Activated CD4-positive, alpha-beta T cell treated with anti-CD3 and anti-CD28 coated beads for 24 hours (primary cell): ENCODE measurements at places on chromosomes 5 and 9.
A peak's percentile ranks its signal among the peaks of the same experiment; 100 is the strongest.

- no peak for DNase-seq
Observed at GRCh38 chr9:24459953-24460352, 85.7 kb downstream of the IZUMO3 start.

GRCh38 chr5:25641124-25641523 is 996.3 kb upstream of the CDH10 start:
- no peak for DNase-seq

DNA sequence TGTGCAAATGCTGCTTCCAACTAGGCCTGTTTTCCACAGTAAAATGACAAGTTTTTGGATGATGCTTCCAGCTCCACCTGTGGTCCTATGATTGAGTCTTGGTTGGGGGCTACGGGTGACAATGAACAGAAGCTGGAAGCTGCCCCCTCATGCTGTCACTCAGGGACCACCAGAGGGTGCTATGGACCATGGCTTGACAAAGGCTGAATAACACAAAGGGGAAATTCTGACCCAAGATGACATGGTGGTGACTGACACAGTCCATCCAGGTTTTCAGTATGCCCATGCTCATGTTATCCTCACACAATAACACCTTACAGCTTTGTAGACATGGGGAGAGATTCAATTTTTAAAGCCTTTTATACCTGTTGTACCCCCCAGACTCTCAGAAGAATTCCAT is 23.9 kb upstream of the SAP30L start:
- DNase-seq = no peak

GRCh38 chr5:160743027-160743426 is 109.0 kb downstream of the ATP10B start:
- DNase-seq = no peak

DNA sequence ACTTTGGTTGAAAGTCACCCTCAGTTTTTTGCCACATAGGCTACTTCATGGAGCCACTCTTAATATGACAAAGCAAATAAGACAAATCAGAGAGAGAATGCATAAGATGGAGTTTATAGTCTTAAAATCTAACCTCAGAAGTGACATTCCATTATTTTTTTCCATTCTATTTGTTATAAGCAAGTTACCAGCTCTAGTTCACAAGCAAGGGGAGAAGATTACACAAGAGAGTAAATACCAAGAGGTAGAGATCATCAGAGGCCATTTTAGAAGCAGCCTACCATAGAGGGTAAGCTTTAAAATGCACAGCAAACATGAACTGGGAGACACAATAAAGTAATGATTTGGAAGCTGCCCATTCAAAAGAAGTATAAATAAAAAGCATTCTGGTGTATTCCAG is 651.3 kb upstream of the MEF2C start:
- no peak for DNase-seq

DNA sequence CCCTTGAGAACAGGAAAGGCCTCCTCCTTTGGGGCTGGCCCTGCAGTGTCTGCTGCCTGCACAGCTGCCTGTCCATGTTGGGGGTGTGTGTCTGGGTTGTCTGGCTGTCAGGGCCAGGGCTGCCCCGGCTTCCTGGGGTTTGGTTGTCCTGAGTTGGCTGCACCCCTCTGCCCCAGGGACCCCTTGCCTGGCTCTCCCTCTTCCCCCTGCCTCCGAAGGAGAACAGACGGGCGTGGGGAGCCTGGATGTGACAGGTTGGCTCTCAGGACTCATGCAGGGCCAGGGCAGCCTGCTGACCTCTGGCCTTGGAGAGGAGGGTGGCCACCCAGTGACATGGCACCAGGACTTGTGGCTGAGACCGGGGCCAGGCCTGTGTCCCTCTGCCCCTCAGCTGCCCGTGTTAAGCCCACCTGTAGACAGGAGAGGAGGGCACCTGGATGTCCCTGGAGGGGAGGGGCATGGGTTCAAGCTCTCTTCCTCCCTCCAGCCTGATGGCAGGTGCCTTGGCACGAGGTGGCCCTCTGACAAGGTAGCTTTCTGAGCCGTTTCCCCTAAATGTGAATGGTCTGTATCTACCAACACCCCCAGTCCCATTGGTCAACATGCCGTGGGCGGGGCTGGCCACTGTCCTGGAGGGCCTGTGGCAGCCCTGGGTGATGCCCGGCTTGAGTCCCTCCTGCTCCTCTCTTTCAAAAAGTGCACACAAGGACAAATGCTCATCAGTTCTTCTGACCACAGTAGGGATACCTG is 34.9 kb downstream of the WNK2 start:
- no peak for DNase-seq

GRCh38 chr5:68459093-68459809 is 243.7 kb downstream of the PIK3R1 start:
- DNase-seq = no peak

- DNase-seq = peak; percentile 74
Observed at GRCh38 chr9:36873247-36873875, 160.7 kb downstream of the PAX5 start.

GRCh38 chr5:9347541-9348295 is 198.2 kb downstream of the SEMA5A start:
- no peak for DNase-seq

DNA sequence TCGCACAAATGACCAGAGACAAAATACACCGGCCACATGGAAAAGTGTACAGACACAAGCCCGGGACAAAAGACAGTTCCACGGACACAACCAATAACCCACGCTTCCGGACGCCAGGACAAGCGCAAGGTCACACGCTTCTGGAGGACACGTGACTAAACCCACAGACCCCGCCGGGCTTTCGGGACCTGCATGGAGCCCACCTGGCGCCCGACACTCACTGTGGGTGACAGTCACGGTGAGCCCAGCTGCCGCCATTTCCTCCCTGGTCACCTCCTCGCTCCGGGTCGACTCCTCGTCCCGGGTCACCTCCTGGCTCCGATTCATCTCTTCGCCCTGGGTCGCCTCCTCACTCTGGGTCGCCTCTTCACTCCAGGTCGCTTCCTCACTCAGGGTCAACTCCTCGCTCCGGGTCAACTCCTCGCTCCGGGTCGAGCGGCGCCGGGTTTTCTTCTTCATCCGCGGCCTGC is 470 bp downstream of the BAG1 start:
- DNase-seq = peak; percentile 28

- no peak for DNase-seq
Observed at GRCh38 chr9:2126331-2126803, 111.2 kb downstream of the SMARCA2 start.

GRCh38 chr5:164746723-164747122 is 1241.3 kb downstream of the MAT2B start:
- no peak for DNase-seq

DNA sequence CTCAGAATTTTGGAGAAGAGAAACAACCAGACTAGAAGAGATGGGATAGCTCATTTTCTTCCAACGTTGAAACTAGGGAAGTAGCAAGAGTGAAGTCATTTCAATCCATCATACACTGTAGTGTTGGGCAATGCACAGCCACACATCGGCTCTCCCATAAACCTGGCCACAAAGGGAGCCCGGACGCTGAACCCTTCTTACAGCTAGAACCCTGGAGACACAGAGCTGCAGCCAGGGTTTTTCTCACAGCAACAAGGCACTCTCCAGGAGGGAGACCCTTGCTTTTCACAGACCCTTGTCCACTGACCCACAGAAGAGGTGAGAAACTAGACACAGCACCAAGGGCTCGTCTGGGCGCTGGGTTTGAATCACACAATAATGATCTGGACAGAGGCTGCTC is 101.4 kb upstream of the FSTL4 start:
- DNase-seq = no peak

- DNase-seq = peak; percentile 42
Observed at GRCh38 chr5:95870105-95870672, 47.7 kb upstream of the GLRX start.

- no peak for DNase-seq
Observed at GRCh38 chr5:61706751-61707150, 374.7 kb downstream of the ZSWIM6 start.

GRCh38 chr9:95910023-95910707 is 34.7 kb downstream of the ERCC6L2 start:
- no peak for DNase-seq

- no peak for DNase-seq
Observed at GRCh38 chr5:17096952-17097695, 120.3 kb upstream of the BASP1 start.

DNA sequence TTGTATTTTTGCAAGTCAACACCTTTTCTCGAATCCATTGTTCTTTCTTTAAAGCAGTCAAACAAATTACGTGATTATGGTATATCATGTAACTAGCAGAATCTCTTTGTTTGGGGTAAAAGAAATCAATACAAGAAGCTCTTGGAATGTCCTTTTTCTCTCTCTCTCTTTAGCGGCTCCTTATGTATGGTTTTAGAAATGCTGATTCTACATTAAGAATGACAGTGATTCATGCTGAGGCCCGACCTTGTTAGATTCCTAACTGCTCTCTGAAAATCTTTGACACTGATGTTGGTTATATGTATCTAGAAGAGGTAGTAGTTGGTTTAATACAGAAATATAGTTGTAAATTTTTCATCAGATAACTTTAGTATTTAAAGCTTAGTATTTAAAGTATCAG is 76.4 kb downstream of the SNX24 start:
- no peak for DNase-seq

- DNase-seq = no peak
Observed at GRCh38 chr9:134431095-134431494, 104.8 kb downstream of the RXRA start.
